ENCODE measurements at places on chromosomes 2 and 18. TPM values are rescaled to one million over a fixed set of nuclear protein-coding genes. Genes with fewer than 3 reads are reported as not detected.

Gene SPR
- total RNA-seq, result 0.29 TPM

Gene SPAG16
- 11.2 TPM for total RNA-seq

Gene MAP3K19
- total RNA-seq, result not detected

Gene UGT1A5
- total RNA-seq, result not detected

Gene MRO
- not detected for total RNA-seq

Gene ALKAL2
- total RNA-seq, result not detected

Gene IL36G
- total RNA-seq, result not detected

Gene RPIA
- total RNA-seq, result 34.9 TPM
